ENCODE measurements at places on chromosomes 11 and 22.

GRCh38 chr11:13669544-13670488 is 1.3 kb downstream of the FAR1 start:
- DNase-seq: no peak

DNA sequence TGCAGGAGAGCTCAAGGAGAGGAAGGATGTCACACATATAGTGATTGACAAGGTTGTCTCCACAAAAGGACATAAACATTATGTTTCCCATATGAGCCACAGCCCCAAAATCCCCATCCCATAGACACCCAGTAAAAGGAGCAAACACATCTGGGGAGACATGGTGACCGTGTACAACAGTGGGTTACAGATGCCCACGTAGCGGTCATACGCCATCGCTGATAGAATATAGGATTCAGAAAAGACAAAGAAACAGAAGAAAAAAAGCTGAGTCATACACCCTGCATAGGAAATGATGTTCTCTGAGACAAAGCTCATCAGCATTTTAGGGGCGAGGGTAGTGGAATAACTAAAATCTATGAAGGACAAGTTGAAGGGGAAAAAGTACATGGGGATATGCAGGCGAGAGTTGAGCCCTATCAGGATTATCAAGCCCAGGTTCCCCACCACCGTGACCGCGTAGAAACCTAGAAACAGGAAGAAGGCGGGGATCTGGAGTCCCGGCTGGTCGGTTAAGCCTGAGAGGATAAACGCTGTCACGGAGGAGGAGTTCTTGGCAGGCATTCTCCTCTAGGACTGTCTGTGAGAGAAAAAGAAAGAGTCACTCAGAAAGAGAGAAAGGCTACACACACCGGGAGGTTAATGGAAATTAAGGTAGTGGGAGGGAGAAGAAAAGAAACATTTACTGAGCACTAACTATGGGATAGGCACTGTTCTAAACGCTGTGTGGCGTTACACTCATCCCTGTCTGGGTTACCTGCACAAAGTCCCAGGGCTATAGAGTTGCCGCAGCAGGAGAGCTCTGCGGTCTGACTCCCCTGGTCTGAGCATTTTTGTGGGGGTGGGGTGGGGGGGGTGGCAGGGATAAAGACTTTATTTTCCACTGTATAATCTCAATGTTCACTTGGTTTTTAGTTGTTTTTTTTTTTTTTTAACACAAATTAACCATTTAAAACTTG is 36.1 kb upstream of the OR8B8 start:
- no peak for DNase-seq

GRCh38 chr11:27363576-27364117 is 632 bp upstream of the CCDC34 start:
- DNase-seq: no peak

- DNase-seq: no peak
Observed at GRCh38 chr11:95305705-95306104, 74.7 kb upstream of the SESN3 start.

DNA sequence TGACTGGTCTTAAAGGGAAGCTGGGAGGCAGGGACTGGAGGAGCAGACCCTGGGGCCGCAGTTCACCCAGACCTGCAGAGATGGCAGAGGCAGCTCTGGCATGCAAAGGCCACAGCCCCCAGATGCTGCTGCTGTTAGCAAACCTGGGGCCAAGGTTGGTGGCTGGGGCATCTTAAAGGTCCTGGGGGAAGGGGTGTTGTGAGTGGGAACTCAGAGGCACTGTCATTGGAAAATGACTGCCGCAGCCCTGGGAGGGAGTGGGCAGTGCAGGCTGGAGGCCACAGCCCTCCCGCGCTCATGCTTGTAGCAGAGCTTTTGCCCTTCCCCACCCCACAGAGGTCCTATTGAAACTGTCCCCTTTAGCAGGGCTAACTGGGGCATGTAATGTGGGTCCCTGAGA is 111.8 kb downstream of the CTTN start:
- no peak for DNase-seq

- DNase-seq: no peak
Observed at GRCh38 chr22:42061041-42061440, 9.6 kb downstream of the NAGA start.

DNA sequence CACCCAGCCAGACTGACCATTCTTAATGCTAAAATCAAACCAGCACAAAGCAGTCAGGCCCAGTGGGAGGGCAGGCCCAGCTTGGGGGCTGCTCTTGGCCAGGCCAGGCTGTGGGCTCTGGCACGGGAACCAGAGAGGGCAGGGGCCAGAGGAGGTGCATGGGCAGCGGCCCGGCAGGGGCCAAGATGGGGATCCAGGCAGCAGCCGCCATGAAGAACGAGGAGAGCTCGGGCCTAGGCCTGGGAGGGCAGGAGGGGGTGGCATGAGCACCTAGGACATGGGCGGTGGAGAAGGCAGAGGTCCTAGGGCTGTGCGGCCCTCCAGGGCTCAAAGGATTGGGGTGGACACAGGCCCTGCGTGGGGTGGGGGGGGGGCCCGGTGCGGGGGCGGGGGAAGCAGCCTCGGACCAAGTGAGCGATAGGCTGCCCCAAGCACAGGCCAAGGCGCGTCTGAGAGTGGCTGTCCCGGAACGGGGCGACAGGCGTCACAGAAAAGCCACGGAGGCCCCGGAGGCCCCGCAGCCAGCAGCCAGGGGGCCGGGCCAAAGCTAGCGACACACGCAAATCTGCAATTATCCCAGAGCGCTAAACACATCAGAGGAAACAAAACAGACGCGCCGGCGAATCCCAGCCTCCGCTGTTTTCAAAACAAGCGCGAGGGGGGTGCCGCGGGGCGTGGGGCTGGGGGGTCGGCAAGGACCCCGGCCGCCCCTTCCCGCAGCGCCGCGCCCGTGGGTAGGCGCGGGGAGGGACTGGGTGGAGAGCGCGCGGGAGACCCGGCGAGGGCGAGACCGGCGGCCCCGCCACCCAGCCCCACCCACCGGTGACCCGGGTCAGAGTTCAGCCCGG is 8.3 kb downstream of the PLXNB2 start:
- no peak for DNase-seq

DNA sequence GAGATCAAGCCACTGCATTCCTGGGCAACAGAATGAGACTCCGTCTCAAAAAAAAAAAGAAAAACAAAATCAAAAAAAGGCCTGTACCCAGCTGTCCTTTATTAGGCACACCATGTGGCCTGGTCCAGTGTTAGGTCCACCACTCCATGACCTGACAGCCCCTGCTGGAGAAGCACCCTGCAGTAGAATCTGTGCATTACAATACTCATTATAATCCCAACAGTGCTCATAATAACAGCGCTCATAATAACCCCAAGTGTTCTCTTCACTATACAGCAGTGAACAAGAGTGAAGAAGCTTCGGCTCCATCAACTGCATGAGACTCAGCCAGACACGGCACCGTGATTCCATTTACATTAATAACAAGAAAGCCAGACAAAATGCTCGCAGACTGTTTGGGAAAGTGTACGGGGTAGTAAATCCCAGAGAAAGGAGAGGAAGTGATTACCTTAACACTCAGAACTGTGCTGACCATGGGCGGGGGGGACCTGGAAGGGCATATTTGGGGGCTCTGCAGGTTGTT is 8.9 kb upstream of the EHD1 start:
- DNase-seq: peak; percentile 26

DNA sequence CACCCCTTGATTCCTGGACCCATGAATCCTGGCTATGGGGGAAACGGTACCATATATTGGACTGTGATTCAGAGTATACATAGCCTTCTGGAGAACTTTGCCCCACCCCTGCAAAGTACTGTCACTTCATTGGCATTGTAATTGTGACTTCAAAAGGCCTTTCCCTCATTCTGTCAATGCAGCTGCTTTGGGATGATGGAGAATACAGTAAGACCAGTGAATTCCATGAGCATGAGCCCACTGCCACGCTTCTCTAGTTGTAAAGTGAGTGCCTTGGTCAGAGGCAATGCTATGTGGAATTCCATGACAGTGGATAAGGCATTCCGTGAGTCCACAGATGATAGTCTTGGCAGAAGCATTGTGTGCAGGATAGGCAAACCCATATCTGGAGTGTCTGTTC is 25.7 kb upstream of the MSANTD2 start:
- DNase-seq: no peak

- DNase-seq: no peak
Observed at GRCh38 chr22:17007852-17008731, at the start of gene GAB4. Gene GAB4 (minus strand): TSS chr22:17008222. CDS start chr22:17008114, 108 bp downstream.

DNA sequence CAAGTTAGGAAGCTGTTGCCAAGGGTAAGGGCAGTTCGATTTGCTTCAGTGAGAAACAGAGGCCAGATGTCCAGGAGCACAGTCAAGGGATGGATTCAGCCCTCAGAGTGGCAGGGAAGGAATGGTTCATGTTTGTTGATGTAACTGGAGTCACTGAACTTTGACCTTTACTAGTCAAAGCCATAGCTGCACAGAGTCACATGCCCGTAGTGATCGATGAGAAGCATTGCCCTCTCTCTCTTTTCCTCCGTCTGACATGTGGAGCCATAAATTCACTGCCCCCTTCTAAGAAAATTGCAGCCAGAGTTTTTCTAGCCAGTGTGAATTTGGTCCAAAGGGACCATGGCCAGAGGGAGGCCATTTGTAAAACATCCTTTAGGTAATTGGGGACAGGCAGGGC is 124.1 kb upstream of the MTNR1B start:
- DNase-seq: no peak

DNA sequence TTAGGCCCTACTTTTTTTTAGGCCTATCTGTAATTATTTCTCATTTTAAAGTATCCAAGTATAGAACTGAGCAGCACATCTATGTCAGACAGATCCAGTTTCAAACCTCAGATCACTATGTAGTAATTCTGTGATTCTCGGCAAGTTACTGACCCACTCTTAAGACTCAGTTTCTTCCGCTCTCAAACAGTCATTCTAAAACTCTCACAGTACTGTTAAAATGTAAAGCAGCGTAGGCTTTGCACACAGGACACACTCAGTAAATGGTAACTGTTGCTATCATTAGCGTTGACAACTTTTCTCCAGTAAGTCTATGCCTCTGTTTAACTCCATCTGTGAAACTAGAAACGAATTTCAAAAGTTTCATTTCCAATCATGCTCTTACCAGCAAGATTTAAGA is 277.1 kb downstream of the TTC28 start:
- no peak for DNase-seq

GRCh38 chr11:110022548-110022947 is 70.6 kb upstream of the ZC3H12C start:
- no peak for DNase-seq

DNA sequence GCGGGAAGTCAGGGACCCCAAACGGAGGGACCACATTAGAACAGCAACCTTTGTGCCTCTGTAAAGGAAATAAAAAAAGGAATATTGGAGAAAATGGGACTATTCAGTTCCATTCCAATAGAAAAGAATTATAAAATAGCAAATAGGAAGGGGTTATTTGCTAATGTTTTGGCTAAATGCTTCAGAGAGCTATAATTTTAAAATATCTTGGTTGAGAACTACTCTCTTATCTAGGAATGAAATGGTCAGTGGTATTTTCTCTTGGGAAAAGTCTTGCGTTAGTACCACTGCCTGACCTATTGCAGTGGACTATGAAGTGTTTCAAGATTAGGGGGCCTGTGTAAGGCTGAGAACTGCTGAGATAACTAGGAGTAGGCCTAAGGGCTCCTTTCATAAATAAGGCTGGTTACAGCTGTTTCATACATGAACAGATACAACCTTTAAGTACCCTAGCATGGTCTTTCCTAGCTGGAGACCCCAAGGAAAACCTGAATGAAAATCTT is 6.9 kb upstream of the WEE1 start:
- no peak for DNase-seq

GRCh38 chr11:60953781-60954180 is 1.8 kb upstream of the SLC15A3 start:
- no peak for DNase-seq

- DNase-seq: no peak
Observed at GRCh38 chr11:1754376-1755150, 4.2 kb upstream of the IFITM10 start.

DNA sequence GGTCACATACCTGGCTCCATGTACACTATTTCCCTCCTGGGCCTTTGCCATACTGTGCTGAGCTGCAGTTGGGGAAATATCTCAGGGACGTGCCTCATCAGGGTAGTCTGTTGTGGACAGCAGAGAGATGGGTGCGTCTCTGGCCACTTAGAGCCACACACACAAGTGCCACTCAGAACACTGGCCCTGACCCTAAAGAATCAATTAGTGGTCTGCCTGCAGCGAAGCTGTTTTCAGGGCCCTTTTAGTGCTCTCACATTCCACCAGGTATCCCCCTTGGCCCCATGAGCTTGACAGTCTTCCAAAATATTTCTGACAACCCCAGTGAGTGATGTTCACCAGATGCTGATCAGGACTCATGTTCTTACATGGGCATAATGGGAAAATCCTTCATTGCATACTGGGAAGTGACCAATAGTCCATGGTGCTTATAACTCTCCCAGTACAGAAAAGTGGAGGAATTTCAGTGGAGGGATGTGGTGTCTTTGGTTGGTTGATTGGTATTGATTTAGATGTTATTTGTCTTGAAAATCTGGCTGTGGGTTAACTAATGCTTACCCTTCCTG is 66.1 kb downstream of the ME3 start:
- no peak for DNase-seq

GRCh38 chr22:32222991-32223390 is 18.1 kb upstream of the RFPL2 start:
- no peak for DNase-seq

DNA sequence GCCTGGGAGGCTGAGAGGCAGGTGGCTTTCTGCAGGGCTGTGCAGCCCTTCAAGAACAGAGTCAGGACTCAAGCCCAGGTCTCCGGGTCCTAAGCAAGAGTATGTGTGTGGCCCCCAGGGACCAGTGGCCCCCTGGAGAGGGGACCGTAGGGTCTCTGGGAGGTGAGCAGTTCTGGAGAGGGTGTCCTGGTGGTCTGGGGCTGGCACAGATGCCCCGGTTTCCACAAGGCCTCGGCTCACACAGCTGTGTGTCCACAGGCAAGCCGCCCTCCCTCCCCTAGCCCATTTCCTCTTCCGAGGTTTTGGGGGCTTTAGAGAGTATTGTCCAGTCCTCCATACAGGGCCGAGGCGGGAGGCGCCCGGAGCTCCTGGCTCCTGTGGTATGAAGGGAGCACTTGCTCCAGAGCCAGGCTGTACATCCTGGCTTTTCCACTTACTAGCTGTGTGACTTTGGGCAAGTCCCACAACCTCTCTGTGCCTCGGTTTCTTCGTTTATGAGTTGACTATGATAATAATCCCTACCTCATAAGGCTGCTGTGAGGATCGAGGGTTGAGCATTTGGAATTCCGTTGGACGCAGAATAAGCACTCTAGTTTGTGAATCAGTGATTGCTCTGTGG is 3.4 kb upstream of the RPS19BP1 start:
- no peak for DNase-seq

- DNase-seq: peak; percentile 4
Observed at GRCh38 chr11:95652002-95652472, 137.5 kb downstream of the FAM76B start.

Data from NCI-H146 (cell line).